ENCODE measurements at places on chromosomes 1 and 21. TPM values are rescaled to one million over a fixed set of nuclear protein-coding genes. Genes with fewer than 3 reads are reported as not detected.

Gene CALML6
- not detected for total RNA-seq

Gene EFCAB7
- 6.9 TPM for total RNA-seq

DNA sequence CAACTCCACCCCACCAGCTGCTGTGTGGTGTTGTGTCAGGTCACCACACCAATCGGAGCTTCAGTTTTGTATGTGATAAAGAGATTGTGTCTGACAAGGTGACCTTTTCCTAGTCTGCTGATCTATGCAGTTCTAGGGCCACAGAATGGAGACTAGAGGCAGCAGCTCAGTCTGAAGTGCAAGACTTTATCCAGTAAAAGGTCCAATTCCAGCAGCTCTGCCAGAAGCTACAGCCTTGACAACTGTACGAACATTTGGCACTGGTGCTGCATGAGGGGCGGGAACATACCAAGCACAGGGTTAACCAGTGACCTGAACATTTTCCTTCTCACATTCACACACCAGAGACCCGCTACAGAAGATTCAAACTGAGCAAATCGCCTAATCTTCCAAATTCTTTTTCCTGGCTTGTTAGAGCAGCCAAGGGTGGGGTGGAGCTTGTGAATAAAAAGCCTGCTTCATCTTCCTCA lies 9.3 kb downstream of the FMO1 start:
- H3K36me3 ChIP-seq: no peaks in the 10 kb centered on the region
- H3K4me3 ChIP-seq: no peak overlapping the region
- no peak for DNase-seq
- no peak overlapping the region for H3K27ac ChIP-seq
- peaks cover 4% of the 10 kb centered on the region for H3K4me1 ChIP-seq

- H3K27me3 ChIP-seq: no peaks in the 10 kb centered on the region
- no peak for DNase-seq
- H3K4me1 ChIP-seq: no peaks in the 10 kb centered on the region
- H3K4me3 ChIP-seq: no peak overlapping the region
- no peak overlapping the region for H3K27ac ChIP-seq
These were observed 572.4 kb downstream of the AMY1C start for GRCh38 chr1:104322131-104322530.

DNA sequence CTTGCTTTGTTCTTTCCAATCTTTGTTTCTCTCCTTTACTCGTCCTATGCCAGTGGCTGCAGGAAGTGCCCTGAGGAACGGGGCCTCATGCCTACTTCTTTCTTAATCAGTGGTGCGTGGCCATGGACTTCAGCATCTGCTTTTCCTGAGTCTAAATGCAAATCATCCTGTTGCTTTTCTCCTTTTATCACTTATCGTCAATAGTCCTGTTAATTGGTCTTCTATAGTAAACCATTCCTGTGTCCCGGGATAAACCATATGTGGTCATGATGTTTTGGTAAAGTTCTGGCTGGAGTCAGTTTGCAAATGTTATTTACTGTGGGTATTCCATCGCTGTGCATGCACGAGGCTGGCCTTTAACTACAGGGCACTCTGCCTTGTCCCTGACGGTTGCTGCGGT lies 47.5 kb downstream of the AGPAT3 start:
- H3K4me1 ChIP-seq: peaks cover 36% of the 10 kb centered on the region
- no peak overlapping the region for H3K4me3 ChIP-seq
- no peak for DNase-seq
- no peaks in the 10 kb centered on the region for H3K27me3 ChIP-seq
- no peak overlapping the region for H3K27ac ChIP-seq

All from lower lobe of right lung (tissue), 2 donors.